Stimulated activated CD4-positive, alpha-beta T cell treated with anti-CD3 and anti-CD28 coated beads, Interleukin-1b, Interleukin-23, amount 100 ng/mL, for 1 hour (primary cell): ENCODE measurements at places on chromosomes 4 and X.

DNA sequence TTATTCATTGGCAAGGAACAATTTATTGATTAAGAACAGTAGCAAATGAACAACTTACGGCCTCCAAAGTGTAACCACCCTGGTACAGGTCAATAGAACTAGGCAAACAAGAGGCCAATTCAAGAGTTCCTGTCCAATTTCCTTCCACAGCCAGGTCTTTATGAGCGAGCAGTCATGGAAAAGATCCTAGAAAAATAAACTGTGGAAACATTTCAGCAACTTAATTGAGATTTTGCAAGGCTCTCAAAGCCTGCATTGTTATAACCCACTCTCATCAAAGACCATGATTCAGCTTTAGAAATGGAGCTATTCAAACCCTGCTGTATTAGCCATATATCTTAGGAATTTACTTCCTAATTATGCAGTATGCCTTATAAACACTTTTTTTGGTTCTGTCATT lies 43.6 kb downstream of the UNC5C start:
- DNase-seq: no peak

- no peak for DNase-seq
Observed at GRCh38 chr4:62015043-62015739, 815.1 kb downstream of the ADGRL3 start.

DNA sequence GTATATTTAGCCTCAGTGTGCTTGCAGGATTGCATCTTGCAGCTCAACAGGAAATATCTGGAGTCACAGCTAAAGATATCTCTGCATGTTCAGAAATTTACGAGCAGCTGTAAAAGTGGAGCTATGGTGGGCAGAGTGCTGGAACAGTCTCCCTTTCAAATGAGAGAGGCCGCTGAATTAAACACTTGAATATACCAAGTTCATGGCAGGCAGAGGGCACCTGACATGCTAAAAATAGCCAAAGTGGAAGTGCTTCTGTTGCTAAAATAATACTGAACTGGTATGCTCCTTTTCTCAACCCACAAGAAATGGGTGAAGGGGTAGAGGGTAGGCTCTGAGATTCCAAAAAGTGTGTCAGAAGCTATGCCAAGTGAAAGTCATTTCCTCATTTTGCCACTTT lies 98.1 kb downstream of the MGST2 start:
- no peak for DNase-seq

- no peak for DNase-seq
Observed at GRCh38 chrX:82912382-82912781, 595.7 kb upstream of the POU3F4 start.

DNA sequence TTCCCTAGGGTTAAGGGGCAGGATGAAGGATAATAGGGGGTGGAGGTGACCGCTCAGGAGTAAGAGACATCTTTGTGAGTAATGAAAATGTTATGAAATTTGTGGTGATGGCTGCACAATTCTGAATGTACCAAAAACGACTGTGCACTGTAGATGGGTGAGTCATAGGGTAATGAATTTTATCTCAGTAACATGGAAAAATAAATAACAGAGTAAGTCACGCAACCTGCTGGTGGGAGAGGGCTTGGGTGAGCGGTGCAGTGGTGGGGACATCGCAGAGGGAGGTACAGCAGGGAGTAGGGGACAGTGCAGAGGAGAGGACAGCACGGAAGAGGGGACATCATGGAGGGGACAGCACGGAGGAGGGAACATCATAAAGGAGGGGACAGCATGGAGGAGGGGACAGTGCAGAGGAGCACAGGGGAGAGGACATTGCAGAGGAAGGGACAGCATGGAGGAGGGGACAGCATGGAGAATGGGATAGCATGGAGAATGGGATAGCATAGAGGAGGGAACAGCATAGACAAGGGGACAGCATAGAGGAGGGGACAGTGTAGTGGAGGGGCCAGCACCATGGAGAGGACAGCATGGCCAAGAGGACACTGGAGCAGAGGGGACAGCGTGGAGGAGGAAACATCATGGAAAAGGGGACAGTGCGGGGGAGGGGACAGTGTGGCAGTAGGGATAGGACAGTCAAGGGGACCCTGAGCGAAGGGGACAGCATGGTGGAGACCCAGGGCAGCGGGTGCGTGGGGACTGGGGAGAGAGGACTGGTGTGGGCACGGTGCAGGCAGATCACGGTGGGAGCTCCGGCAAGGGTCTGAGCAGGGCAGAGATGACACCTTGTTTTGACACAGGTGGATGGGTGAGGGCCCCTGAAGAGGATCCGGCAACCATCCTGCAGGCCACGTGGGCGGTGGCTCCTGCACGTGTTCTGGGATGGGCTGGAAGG lies 68.5 kb upstream of the MXD4 start:
- no peak for DNase-seq

GRCh38 chr4:165094873-165095272 lies 17.8 kb downstream of the TMEM192 start:
- no peak for DNase-seq

- no peak for DNase-seq
Observed at GRCh38 chrX:110173192-110174175, 144.4 kb downstream of the AMMECR1 start.

- no peak for DNase-seq
Observed at GRCh38 chr4:158016511-158016910, 156.3 kb downstream of the GASK1B start.

DNA sequence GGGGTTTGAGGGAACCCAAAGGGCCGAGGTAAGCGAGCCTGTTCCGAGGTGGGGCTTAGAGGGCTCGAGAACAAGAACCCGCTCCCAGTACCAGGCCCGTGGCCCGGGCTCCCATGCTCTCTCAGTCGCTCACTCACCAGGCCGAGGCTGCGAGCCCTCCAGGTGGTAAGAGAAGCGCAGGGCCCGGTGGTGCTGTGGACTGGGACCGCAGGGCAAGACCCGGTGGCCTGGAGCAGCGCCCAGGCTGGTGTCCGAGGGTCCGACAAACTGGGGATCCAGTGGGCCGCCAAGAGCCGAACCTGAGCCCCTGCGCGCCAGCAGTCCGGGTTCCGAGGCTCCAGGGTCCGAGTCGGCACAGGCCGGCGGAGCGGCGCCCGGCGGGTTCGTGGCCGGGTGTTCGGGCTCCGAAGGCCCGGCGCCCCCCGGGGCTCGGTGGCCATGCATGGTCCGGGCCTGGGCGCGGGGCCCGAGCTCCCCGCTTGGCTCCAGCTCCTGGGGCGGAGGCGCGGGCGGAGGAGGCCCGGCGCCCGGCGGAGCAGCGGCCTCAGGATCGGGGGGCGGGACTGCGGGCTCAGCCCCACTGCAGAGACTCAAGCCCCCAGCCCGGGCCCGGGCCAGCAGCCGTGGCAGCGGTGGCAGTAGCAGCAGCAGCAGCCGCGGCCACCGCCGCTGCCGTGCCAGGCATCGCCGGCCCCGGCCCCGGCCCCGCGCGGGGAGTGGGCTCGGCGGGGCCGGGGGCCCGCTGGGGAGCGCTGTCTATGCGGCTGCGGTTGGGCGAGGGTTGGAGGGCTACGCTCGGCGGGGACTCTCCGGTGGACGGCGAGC lies 833 bp downstream of the FGD1 start:
- DNase-seq: no peak

GRCh38 chr4:39587881-39588280 lies 50.8 kb downstream of the SMIM14 start:
- no peak for DNase-seq

- no peak for DNase-seq
Observed at GRCh38 chr4:89712141-89712540, 124.8 kb downstream of the SNCA start.

- no peak for DNase-seq
Observed at GRCh38 chr4:3399277-3400194, 42.2 kb upstream of the HGFAC start.

DNA sequence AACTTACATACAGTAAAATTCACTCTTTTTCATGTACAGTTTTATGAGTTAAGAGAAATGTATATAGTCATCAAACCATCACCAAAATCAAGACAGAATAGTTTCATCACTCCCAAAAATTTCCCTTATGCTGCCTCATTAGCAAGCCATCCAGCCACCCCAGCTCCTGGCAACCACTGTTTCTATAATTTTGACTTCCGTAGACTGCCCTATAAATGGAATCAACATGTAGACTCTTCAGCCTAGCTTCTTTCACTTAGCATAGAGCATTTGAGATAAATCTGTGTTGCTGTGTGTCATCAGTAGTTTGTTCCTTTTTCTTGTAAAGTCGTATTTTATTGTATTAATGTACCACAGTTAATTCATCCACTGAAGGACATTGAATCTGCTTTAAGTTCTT lies 23.2 kb downstream of the HDX start:
- DNase-seq: no peak

GRCh38 chr4:178329226-178329872 lies 887.1 kb upstream of the AGA start:
- DNase-seq: no peak

- DNase-seq: no peak
Observed at GRCh38 chr4:26191353-26191752, 129.5 kb upstream of the RBPJ start.

GRCh38 chrX:10533696-10534365 lies 86.6 kb downstream of the MID1 start:
- no peak for DNase-seq

GRCh38 chr4:102441978-102442911 lies 58.9 kb upstream of the NFKB1 start:
- no peak for DNase-seq
